ENCODE measurements at places on chromosomes 5 and 9. TPM values are rescaled to one million over a fixed set of nuclear protein-coding genes. Genes with fewer than 3 reads are reported as not detected.

- DNase-seq = no peak
Observed at GRCh38 chr5:151906246-151906645, 18.4 kb downstream of the GLRA1 start.

ADAMTSL1 gene
- not detected for total RNA-seq

FOXD4L5 gene
- total RNA-seq = 0.09 TPM

CYLC2 gene
- not detected for total RNA-seq

- no peak for DNase-seq
Observed at GRCh38 chr9:4290427-4290837, 9.4 kb downstream of the GLIS3 start.

DNA sequence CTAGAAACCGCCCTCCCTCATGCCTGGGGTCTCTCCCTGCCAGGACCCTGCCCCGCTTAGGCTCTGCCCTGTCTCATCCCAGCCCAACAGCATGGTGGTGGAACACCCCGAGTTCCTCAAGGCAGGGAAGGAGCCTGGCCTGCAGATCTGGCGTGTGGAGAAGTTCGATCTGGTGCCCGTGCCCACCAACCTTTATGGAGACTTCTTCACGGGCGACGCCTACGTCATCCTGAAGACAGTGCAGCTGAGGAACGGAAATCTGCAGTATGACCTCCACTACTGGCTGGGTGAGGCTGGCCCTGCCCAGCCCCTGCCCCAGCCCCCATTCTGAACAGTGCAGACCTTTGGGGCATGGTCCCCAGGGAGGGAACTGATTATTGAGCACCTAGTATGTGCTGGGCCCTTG lies 33.9 kb downstream of the GSN start:
- no peak for DNase-seq

TLE1 gene
- 0.41 TPM for total RNA-seq

SLC25A48 gene
- not detected for total RNA-seq

OLFM1 gene
- total RNA-seq = 0.37 TPM

DNA sequence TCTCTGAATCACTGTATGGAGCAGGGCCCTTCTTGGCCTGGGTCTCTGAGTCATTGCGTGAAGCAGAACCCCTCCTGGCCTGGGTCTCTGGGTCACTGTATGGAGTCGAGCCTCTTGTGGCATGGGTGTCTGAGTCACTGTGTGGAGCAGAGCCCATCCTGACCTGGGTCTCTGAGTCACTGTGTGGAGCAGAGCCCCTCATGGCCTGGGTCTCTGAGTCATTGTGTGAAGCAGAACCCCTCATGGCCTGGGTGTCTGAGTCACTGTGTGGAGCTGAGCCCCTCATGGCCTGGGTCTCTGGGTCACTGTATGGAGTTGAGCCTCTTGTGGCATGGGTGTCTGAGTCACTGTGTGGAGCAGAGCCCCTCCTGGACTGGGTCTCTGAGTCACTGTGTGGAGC lies 94.0 kb upstream of the RAPGEF1 start:
- no peak for DNase-seq

GRCh38 chr5:2178528-2178927 lies 295.8 kb upstream of the IRX4 start:
- DNase-seq = no peak

- DNase-seq = no peak
Observed at GRCh38 chr5:1568201-1568979, 44.6 kb upstream of the LPCAT1 start.

C9orf50 gene
- not detected for total RNA-seq

DNA sequence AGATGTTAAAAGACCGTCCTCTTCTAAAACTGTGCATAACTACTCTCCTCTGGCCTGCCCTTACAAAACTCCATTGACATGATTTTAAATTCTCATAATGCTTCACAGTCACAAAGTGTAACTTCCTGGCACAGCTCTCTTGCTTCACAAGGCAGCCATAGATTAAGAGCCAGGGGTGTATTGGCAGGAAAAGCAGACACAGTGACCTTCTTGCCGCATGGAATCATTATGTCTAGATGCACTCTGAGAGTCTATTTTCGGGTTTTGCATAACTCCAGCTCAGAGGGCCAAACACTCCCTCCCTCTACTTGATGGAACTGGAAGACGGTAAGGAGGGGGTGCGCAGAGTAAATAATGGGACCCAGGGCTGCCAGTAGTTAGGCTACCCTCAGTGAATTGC lies 110.1 kb downstream of the MARCHF3 start:
- no peak for DNase-seq

- peak; percentile 53 for DNase-seq
Observed at GRCh38 chr5:1380011-1380817, 35.3 kb upstream of the CLPTM1L start.

HAUS6 gene
- 28.3 TPM for total RNA-seq

DNA sequence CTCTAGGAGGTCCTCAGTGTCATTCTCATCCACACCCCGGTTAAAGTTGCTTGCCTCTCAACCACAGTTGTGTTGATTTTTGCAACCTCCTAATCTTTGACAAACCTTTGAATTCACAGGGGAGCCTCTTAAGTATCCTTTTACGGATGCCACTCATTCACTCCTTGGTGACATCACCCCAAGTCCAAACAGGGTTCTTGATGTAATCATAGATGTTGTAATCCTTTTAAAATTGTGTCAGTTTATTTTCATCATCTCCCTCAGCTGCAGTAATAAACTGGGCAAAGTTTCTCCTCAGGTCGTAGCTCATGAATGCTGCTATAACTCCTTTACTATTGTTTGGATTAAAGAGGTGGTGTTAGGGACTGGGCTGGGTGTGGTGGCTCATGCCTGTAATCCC lies 637.2 kb upstream of the NUDT12 start:
- DNase-seq = no peak

DNA sequence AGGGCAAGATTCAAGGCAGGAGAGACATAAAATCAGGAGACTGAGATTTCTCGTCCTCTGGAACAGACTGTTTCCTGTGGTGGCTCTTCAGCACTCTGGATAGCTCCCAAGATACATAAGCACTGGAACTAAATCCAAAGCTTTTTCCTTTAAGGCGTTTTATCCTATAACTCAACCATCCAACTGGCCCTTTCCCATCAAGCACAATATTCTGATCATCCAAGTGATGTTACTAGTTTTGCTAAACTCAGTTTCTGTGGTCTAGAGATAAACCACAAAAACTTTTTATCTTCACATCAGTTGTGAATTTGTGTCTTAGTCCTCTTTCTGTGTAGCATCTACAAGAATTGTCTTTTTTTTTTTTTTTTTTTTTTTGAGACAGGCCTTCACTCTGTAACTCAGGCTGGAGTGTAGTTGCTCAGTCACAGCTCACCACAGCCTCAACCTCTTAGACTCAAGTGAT lies 299.4 kb downstream of the COX7C start:
- DNase-seq = peak; percentile 8

ARL10 gene
- total RNA-seq = 22.3 TPM

DMRT3 gene
- not detected for total RNA-seq

NUTM2G gene
- not detected for total RNA-seq

MYOZ3 gene
- 0.09 TPM for total RNA-seq

- DNase-seq = no peak
Observed at GRCh38 chr9:4298255-4299004, 1.4 kb downstream of the GLIS3 start.

CTNND2 gene
- not detected for total RNA-seq

DNA sequence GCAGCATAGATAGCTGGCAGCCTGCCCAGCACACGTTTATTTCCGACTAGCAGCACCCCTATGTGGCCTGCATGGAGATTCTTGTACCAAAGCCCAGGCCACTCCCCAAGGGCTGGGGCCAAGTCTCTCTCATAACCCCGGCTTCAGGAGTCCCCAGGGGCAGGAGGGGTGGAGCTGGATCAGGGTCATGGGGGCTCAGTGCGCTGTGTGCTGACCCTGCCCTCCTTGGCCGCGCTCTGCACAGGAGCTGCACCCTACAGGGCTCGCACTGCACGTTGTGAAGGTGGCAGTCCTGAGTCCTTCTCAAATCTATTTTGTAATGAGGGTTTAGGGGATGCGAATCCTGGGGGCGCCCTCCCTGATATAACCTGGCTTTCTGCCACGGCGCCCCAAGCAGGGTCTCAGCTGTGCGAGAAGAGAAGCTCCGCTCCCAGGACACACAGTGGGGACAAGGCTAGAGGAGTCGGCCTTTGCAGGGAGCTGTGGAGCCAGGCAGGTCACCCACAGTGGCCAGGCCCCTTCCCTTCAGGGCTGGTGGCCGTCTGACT lies 28.6 kb downstream of the NKD2 start:
- DNase-seq = no peak

- DNase-seq = no peak
Observed at GRCh38 chr5:16812448-16812847, 123.6 kb downstream of the MYO10 start.

DNA sequence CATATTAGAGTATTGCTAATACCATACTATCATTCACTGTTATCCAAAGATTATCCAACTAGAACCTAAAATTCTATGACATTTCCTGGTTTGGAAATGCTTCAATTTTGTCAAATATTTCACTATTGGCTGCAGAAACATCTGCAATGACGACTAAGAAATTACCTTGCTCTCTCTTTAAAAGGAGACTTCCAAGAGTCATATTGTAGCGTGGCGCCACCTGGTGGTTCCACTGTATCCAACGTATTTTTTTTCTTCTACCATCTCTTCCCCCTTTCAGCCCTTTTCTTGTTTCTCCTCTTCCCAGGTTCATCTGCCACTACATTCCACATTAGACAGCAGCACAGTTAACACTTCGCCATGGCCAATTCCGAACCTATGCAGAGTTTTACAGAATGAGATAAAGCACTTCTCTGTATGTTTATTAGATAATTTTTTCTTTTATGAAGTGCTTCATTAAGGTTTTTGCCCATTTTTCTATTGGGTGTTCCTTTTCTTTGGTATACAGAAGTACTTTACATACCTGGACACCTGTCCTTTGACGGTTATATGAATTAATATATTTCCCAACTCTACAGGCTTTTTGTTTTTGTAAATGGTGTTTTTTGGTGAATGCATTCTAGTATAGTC lies 153.5 kb downstream of the CDC42SE2 start:
- DNase-seq = peak; percentile 66

DNA sequence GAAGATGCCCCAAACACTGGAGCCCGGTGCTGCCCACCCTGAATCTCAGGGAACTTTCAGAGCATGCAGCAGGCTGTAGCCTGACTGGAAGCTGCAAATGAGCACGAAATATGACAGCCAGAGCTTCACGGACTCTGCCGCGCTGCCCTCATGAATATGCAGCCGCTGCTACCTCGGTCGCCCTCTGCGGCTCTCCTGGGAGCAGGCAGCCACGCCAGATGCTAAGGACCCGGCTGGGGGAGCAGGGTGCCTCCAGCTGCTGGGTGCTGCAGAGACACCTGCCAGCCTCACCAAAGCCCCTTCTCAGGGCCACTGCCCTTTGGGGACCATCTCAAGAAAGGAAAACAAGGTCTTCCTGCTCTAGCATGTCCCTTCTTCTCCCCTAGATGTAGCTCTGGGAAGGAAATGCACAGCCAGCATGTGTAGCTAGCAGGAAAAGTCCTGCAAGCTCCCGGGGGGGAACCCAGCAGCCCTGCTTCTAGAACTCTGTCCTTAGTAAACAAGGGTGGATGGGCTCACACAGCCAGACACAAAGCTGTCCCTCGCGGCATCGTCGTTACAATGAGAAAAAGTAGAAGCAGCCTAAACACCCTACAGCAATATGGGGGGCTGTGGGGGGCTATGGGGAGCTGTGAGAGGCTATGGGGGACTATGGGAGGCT lies 56.8 kb upstream of the OLFM1 start:
- DNase-seq = no peak

GRCh38 chr5:91449083-91449482 lies 66.0 kb upstream of the ARRDC3 start:
- no peak for DNase-seq

GRCh38 chr5:109769597-109770291 lies 80.0 kb downstream of the MAN2A1 start:
- no peak for DNase-seq

Data from activated T-helper 2 cell treated with anti-CD3 and anti-CD28 coated beads, Interferon-gamma antibody, Interleukin-2, Interleukin-4, amounts not matched to agents 10 μg/mL and 5 μg/mL and 100 μg/mL, durations not matched to agents 14 hours and 24 hours and 36 hours (primary cell).